ENCODE measurements at places on chromosomes 4 and X. TPM values are rescaled to one million over a fixed set of nuclear protein-coding genes. Genes with fewer than 3 reads are reported as not detected.

Gene MORF4L2
- total RNA-seq, result 563 TPM

Gene ENAM
- total RNA-seq, result not detected

Gene PTPN13
- total RNA-seq, result 75.4 TPM

Gene APBB2
- total RNA-seq, result 61.3 TPM
